Caco-2 (cell line): ENCODE measurements at places on chromosomes 6 and 20. TPM values are rescaled to one million over a fixed set of nuclear protein-coding genes. Genes with fewer than 3 reads are reported as not detected.

DNA sequence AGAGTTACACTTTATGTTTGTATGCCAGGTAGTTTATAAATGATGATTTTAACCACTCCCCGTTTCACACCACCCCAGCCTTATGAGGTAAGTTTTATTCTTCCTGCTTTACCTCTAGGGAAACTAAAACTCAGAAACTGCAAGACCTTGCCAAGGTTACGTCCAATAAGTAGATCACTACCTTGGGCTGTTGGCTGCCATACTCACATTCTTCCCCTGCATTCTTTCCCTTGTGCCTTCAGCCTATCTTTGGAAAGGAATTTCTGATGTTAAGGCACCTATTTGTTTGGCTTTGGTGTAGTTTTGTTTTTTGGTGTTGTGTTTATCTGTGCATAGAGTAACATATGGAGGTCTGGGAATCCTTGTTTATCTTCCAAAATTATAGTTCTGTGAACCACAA is 122.1 kb downstream of the UST start:
- DNase-seq: no peak

The TPMT gene
- 10.1 and 11.0 TPM in 2 replicates for total RNA-seq

DNA sequence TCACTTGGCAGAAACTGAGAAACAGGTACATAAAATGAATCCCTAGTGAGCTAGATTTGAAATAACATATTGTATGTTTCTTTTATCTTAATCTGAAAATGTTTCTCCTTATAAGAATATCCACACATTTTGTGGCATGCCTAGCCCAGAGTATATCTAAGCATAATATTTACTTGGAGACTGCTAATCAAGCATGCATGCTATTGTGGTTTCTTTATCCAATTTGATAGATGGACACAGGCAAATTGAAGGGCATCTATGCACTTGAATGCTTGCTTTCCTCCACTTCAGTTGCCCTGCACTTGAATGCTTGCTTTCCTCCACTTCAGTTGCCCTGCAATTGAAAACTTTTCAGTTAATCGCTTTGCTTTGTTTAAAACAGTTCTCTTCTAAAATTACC is 729.8 kb downstream of the TBC1D32 start:
- no peak for DNase-seq

GRCh38 chr6:109165392-109165974 is 70.2 kb downstream of the CEP57L1 start:
- DNase-seq: peak; percentile 38
